ENCODE measurements at places on chromosomes 5 and 9.

- no peak for DNase-seq
These were observed 124.6 kb downstream of the ACER2 start for GRCh38 chr9:19533373-19533772.

GRCh38 chr5:104265531-104266140 is 703.0 kb upstream of the NUDT12 start:
- no peak for DNase-seq

GRCh38 chr5:164721116-164721515 is 1215.7 kb downstream of the MAT2B start:
- no peak for DNase-seq

GRCh38 chr9:130426883-130427282 is 17.9 kb upstream of the ASS1 start:
- DNase-seq: no peak

GRCh38 chr5:115977988-115978387 is 15.7 kb downstream of the LVRN start:
- no peak for DNase-seq

- DNase-seq: no peak
These were observed 1061.0 kb downstream of the NR2F1-AS1 start for GRCh38 chr5:92519811-92520632.

DNA sequence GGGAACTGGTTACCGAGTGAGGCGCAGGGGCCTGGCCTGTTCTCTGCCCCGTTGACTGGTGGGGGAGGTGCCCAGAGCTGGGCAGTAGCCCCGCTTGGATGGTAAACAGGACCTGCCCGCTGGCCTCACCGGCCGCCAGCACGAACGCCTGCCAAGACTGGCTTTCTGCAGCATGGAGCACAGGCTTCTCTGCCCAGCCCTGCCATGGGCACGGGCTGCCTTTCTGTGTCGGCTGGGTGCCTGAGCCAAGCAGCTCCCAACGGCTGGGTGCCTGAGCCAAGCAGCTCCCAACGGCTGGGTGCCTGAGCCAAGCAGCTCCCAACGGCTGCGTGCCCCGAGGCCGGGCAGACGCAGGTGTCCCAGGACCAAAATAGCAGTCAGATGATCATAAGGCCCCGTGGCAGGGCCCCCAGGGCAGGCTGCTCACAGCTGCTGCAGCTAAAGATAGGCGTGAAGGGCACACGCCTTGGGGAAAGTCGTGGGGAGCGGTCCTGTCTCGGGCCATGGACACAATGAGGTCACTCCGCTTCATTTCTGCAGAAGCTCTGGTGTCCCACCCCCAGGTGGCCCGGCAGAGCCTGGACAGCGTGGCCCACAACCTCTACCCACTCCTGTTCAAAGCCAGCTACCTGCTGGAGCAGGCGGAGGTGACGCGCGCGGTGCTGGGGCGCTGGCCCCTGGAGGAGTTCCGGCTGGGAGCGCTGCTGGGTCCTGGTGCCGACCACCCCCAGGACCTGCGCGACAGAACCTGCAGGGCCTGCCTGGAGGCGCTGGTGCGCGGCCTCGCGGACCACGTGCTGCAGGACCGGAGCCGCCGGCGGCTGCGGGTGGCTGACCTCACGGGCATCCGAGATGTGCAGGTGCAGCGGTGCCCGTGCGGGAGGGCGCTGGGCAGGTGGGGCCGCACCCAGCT is at the start of gene LRRC14B:
LRRC14B (plus strand) TSS at position 460 of the 913 bp plus-strand sequence; CDS start at position 504, 44 bp downstream.
- DNase-seq: no peak

DNA sequence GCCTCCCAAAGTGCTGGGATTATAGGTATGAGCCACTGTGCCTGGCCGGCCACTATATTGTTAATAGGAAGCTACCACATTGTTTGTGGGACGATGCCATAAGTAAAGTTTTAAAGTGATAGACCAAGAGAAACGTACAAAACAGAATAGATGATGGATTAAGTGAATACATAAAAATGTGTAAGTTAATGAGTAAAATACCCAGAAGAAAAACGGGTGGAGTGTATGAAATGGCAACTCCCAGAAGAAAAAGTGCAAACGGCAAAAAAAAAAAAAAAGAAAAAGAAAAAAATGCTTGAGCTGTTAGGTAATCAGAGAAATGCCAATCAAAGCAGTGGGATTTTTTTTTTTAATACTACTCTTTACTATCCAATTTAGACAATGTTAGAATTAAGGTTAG is 246.0 kb downstream of the PDZD2 start:
- no peak for DNase-seq

DNA sequence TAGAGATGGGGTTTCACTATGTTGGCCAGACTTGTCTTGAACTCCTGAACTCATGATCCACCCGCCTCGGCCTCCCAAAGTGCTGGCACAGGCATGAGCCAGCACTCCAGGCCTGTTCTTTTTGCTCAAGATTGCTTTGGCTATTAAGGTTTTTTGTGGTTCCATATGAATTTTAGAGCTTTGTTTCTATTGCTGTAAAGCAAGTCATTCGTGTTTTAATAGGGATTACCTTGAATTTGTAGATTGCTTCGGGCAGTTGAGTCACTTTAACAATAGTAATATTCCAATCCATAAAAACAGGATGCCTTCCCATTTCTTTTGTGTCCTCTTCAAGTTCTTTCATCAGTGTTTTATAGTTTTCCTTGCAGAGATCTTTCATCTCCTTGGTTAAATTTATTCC is 22.1 kb downstream of the C6 start:
- DNase-seq: no peak

- DNase-seq: no peak
These were observed 7.1 kb downstream of the PRKAA1 start for GRCh38 chr5:40790947-40791593.

DNA sequence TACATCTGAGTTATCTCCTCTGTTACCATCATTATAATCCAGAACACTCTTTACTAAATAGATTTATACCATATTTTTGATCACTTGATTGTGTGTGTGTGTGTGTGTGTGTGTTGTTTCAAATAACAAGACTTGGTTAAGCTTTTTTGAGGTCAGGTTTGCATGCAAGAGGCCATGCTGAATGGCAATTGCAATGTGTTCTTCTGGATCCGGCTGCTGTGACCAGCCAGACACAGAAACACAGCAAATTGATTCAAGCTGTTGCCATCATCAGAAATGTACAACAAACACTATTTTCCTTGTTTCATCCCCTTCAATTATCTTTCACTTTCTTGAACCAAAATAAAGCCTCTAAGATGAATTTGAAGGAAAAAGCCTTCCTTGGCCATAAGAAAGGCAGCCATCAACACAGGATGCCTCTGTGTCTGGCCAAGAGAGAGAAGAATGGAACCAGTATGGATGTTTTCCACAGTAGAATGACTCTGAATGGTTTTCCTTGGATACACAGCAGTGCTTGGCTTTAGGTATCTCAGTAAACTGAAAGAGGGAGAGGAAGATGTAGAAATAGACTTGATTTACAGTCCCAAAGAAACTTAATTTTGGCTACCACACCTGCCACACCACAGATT is 53.9 kb downstream of the DPYSL3 start:
- DNase-seq: no peak

GRCh38 chr5:119785057-119785456 is 155.7 kb downstream of the FAM170A start:
- DNase-seq: no peak

DNA sequence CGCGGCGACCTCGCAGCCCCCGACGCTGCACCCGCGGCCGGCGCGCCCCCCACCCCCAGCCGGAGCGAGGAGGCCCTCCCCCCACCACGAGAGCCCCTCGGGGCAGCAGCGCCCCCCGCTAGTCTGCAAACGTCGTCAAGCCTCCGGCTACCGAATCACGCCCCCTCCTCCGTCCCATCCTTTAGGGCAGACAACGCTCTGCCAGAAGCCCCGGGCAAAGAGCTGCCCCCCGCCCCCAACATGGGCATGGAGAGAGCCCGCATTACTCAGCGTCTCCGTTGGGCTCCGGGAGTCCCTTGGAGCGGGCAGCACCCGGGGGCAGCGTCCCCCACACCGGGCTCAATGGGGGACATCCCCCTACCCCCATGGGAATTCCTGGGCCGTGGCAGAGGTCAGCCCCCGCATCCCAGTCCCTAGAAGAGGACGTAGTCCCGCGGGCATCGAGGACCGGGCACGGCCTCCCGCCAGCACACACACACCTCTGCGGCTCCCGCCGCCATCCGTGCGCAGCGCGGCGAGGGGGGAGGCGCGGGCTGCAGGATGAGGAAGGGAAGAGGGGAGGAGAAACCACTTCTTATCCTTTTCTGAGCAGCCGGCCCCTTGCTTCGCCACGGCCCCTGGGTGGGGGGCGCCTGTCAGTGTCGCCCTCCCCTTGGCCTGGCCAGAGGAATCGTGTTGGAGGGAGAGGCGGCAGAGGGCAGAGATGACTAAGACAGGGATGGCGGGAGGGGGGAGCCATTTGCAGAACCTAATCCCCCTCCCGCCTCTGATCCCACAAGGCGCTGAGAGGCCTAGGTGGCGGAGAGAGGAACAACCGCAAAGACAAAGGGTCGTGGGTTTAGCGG is 750 bp downstream of the DNM1 start:
- no peak for DNase-seq

DNA sequence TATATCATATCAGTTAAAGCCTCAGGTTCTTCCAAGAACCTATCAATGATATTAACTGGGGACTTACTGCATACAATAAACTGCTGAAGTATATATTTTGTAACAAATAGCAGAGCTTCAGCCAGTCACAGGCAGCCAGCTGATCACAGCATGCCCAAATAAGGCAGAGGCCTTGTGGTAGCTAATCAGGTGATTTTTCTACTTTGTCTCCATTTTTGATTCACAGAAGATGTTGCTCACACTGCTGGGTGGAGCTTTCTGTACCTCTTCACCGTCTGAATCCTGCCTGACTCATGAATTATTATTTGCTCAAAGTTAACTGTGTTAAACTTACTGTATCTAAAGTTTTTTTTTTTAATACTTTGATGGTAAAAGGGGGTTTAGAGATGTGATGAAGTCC is 357.4 kb downstream of the PSAT1 start:
- no peak for DNase-seq

GRCh38 chr9:120846906-120847305 is 4.2 kb upstream of the PSMD5 start:
- DNase-seq: no peak

DNA sequence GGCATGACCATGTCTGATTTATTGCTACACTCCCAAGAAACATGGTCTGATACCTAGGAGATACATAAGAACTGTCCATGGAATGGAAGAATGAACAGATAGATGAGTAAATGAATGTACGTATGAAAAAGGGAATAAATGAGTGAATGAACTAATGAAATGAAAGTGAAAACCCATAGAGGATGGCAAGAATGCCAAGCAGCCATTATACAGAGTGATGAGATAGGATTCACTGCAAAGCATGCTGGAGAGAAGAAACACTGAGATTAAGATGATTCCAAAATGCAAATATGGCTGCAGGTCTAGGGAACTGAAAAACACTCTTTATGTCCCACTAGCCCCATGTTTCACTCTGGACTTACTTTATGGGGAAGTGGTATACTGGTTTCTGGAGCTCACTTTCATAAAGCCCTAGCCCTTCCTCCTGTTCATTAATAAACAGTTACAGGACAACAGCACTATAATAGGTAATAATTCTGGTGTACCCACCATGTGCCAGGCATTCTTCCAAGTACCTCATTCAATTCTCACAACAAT is 170.3 kb upstream of the RAD23B start:
- DNase-seq: no peak

DNA sequence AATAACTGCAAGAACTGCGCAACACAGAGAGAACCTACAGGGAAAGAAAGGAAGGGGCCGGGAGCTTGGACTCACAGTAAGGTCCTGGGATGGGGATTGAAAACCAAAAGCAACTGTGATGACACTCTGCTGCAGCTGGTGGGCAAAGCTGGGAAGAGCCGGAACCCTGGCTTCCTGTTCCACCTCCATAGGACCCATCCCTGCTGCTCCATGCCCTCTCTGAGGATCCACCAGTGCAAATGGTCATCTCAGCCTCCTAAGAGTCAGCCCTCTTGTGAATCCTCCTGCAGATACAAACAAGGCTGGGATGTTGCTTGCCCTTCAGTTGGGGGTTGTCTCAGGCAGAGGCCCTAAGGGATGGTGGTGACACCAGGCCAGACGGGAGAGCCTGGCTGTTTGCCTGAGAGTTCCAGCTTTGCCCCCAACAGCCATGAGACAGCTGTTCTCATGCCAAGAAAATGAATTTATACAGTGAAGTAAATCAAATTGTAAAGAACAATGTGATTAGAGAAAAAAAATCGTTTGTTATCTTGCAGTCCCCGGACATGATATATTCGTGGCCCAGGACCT is 90.8 kb downstream of the TENT4A start:
- DNase-seq: no peak

- no peak for DNase-seq
These were observed 233.9 kb upstream of the TBCA start for GRCh38 chr5:78009937-78010527.

DNA sequence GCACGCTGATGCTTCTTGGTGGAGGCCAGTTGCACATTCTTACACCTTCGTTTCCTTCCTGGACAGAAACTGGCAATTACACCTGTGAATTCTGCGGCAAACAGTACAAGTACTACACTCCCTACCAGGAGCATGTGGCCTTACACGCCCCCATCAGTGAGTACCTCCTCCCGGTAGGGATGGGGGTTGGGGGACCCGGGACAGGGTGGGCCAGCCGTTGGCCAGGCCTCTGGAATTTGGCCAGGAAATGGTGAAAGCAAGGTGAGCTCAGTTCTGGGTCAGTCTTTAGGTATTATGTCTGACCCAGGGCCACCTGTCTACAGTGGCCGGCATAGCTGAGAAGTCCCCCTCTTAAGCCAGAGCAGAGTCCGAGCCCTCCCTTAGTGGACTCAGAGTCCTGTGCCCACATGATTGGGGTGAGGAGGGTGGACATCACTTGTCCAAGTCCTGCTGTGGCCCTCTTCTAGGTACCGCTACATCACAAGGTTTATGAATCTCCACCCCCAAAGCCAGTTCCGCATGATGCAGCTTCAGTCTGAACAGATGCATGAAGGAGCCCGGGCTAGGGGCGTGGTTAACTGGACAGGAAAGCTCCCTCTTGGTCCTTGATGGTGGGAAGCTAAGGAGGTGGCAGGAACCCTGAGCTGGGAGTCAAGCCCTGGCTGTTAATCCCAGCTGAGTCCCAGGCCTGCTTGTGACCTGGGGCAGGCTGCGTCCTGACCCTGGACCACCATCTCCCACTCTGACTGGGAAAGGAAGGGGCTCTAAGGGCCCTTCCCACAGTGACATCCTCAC is 61.3 kb downstream of the AMBP start:
- no peak for DNase-seq
